Skin of body (tissue), 3 donors: ENCODE measurements at places on chromosomes 7 and 10. TPM values are rescaled to one million over a fixed set of nuclear protein-coding genes. Genes with fewer than 3 reads are reported as not detected.

The FRAT2 gene
- 10.7 TPM for total RNA-seq

The EFCAB10 gene
- total RNA-seq: not detected

The SMIM30 gene
- 41.8 TPM for total RNA-seq

The GTPBP4 gene
- 36.8 TPM for total RNA-seq

The CRYGN gene
- total RNA-seq: not detected

The AOAH gene
- 5.8 TPM for total RNA-seq

The ANKRD1 gene
- total RNA-seq: 10.9 TPM

The RPS24 gene
- 2,388 TPM for total RNA-seq

The ZC3HAV1L gene
- total RNA-seq: 22.2 TPM

The AKR1E2 gene
- total RNA-seq: 15.5 TPM

The MYH16 gene
- not detected for total RNA-seq

The RRP12 gene
- total RNA-seq: 14.3 TPM

The PLXNA4 gene
- total RNA-seq: 6.8 TPM

The MYOZ1 gene
- total RNA-seq: 122 TPM

The PRF1 gene
- total RNA-seq: 0.79 TPM

The SEPHS1 gene
- 38.3 TPM for total RNA-seq

The TES gene
- 52.0 TPM for total RNA-seq
